ENCODE measurements at places on chromosomes 5 and 9. TPM values are rescaled to one million over a fixed set of nuclear protein-coding genes. Genes with fewer than 3 reads are reported as not detected.

DNA sequence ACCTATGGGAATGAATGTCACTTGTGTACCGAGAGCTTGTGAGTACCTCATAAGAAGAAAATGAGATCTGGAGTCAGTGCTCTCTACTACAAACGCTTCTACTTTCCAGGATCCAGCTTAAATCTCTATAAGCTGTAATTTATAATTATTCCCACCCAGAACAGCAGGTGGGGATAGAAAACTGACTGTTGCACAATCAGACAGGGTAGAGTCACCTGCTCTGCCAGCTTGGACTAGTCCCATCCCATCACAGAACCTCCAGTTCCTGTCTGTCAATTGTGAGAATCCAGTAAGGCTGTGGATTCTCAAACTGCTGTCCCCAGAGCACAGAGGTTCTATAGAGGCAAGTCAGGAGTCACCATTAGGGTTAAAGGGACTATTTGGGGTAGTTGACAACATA is 2.0 kb downstream of the SPINK7 start:
- DNase-seq = no peak

ANXA2R gene
- total RNA-seq = 1.9 TPM

GRCh38 chr5:37738865-37739488 is 100.9 kb downstream of the GDNF start:
- no peak for DNase-seq

DNA sequence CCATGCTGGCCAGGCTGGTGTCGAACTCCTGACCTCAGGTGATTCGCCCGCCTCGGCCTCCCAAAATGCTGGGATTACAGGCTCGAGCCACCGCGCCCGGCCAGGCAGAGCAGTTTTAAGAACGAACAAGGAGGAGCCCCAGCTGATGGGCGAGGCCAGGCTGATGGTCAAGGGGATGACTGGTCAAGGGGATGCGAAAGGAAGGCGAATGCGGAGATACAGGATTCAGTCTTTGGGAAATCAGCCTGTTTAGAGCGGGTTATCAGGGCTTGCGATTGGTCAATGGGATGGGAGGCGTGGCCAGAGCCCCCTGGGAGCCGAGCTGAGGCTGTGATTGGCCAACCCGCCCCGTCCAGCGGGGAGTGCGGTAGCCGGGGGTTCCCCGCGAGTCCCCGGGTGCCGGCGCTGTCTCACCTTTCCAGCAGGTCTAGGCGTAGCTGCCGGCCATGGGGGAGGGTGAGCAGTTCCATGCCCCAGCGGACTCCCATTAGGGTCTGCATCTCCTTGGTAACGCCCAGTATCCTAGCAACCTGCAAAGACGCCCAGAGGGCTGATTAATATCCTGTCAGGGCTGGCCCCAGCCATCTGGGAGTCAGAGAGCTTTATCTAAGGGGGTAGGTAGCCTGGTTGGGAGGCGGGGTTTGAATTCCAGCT is 7.5 kb upstream of the TOR2A start:
- no peak for DNase-seq

DNA sequence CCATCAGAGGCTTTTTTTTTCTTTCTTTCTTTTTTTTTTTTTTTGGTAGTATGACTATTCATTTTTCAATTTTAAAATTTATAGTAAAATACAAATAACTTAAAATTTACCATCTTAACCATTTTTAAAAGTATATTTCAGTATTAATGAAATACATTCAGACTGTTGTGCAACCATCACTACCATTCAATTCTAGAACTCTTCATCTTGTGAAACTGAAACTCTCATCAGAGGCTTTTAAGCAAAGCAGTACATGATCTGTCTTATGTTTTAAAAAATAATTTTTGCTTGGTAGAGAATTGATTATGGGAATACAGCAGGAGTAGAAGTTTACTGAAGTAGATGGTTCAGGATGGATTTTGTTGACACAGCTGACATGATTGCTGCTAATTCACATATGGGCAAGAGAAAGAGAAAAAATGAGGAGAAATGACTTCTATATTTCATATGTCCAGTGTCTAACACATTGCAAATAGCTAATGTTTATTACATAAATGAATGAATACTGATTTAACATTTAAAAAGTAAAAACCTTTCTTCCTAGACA is 13.4 kb downstream of the ELOVL7 start:
- no peak for DNase-seq

GRCh38 chr5:76163111-76163628 is 80.0 kb downstream of the SV2C start:
- DNase-seq = no peak

DNA sequence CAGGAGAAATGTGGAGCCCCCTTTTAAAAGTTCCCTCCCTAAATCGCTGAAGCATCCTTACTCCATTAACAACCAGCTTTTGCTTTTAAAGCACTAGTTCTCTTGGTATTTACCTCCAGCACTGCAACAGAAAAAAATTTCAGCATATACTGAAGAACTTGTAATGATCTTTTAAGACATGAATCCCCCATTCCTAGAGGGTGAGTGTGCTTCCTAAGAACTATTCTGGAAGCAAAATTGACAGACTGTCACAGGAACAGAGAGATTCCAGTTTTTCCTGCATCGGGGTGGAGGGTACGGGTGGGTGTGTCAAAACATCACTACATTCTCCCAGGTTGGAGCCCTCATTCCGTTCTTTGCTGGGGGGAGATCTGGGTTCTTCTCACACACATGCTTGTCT is 151.9 kb downstream of the EBF1 start:
- DNase-seq = no peak

- DNase-seq = no peak
Observed at GRCh38 chr5:66527478-66528035, 68.6 kb upstream of the MAST4 start.

CCDC183 gene
- total RNA-seq = 4.9 TPM

CDKN2B gene
- total RNA-seq = 1.8 TPM

JAKMIP2 gene
- 42.1 TPM for total RNA-seq

GRCh38 chr5:116032991-116033390 is 719 bp downstream of the ARL14EPL start:
- DNase-seq = no peak

IRX1 gene
- not detected for total RNA-seq

GRCh38 chr9:129005336-129005997 is 22.7 kb downstream of the SH3GLB2 start:
- no peak for DNase-seq

- no peak for DNase-seq
Observed at GRCh38 chr9:118532592-118532991, 828.4 kb downstream of the TLR4 start.

DNA sequence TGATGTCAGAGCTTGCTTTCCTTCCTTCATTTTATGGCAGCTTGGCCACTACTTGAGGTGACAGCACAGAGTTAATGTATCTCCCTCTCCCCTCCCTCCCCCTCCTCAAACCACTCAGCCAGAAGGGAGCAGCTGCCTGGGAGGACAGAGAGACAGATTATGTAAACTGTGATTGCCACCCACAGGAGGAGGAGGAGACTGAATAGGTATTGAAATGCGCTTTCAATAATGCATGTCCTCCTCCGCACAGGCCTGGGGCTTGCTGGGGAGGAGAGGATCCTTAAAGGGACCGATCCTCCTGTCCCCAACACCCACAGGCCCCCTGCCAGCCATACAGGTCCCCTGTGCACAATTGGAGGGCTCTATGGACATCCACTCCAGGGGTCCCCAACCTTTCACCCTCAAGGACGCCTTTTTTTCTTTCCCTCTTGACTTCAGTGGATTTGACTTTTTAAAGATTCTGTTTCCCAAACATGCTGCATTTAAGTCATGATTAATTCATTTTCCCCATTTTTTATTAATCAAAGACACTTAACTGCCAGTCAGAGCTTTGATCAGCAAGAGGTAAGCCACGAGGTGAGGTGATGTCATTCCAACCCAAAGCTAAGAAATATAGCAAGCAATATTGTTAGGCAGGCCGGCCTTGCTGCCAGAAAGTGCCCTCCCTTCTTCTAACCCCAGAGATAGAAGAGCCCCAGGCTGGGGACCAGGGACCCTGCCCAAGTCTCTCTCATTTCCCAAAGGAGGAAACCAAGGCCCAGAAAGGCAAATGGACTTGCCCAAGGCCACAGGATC is 47.5 kb upstream of the CPLX2 start:
- no peak for DNase-seq

DNA sequence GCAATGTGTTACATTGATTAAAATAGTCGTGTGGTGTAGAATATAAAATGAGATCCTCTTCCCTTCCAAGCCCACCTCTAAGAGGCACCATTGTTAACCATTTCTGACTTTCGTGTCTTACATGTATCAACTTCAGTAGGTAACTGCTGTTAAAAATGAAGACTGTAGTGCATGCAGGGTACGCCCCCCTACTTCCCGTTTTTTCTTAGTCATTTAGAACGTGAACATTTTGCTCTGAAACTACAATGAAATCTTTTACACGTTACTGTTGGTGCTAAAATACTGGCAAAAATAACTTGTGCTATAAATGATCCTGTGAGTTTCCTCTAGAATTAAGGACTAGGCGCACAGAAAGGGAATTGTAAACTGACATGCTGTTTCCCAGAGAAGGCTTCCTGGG is 41.5 kb downstream of the WNK2 start:
- DNase-seq = no peak

Measured in dorsolateral prefrontal cortex (tissue), 122 donors.